ENCODE measurements at places on chromosomes 4 and X.

GRCh38 chr4:15651676-15652075, 3.5 kb downstream of the FBXL5 start:
- DNase-seq, result no peak

GRCh38 chr4:123870216-123870876, 473.8 kb downstream of the SPRY1 start:
- no peak for DNase-seq

DNA sequence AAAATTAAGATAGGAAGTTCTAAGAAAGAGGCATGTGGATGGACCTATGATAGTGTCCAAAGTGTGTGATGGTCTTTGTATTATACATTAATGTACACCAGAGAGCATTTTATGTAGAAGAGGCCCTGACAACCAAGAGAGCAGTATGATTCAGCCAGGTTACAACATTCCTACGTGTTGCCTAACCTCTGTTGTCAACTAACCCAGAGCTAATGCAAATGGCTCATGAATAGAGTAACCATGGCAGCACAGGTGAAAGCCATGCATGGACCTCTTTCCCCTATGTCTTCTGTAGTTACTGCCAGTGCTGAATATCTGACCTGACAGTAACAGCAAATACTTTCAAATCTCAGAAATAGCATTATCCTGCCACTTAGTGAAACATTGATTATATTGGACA, 255.6 kb downstream of the NDST4 start:
- no peak for DNase-seq

DNA sequence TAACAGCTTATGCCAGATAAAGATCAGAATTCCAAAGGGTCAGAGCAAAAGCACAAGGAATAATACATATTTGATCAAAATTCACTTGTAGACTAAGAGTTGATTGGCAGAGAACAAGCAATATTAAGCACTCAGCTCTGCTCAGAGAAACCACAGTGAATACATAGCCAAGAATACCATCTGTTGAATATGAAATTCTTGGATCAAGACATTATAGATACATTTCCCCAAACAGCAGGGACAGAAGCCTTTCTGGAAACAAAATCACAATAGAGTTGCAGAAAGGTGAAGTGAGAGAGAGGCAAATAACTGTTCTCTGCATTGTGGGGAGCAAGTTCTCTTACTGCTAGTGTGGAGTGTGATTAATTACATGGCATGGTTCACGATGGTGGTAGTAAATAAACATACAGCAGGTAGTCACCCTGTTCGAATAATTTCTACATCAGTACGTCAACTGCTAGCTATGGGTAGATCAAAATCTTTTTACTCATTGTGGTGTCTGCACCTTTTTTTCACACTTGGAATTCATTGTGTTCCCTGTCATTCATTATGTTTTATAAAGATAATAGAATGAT, 366.7 kb downstream of the PCDH7 start:
- no peak for DNase-seq

DNA sequence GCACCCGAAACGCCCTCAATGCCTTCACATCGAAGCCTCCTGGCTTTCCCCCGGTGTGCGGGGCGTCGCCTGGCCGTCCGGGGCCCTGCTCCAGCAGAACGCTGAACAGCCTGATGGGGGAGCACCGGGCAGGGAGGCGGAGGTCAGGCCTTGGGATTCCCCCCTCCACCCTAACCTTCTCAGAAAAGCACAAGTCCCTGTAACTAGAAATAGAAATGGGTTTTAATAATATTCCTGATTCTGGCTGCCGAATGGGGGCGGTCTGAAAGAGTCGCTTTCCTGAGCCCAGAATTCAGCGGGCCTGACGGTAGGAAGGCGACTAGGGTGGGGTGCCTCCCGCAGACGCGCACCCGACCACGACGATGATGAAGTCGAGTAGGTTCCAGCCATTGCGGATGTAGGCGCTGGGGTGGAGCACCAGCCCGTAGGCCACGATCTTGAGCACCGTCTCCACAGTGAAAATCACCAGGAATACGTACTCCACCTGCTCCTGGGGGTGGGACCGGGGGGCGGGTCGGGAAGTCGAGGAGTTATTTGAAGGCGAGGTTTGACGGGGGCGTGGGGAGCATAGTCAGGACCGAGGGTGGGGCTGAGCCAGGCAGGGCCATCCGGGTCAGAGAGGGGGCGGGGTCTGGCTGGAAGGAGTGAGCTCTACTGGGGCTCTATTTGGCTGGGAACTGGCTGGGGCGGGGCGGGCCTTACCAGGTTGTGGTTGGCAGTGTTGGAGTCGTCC, 2.5 kb downstream of the CACNA1F start:
- DNase-seq, result peak; percentile 16

GRCh38 chr4:87502580-87503238, 26.5 kb downstream of the SPARCL1 start:
- DNase-seq, result no peak

- DNase-seq, result no peak
Observed at GRCh38 chr4:92231511-92231910, 72.3 kb upstream of the GRID2 start.

GRCh38 chr4:8682725-8683124, 90.2 kb downstream of the CPZ start:
- DNase-seq, result no peak

DNA sequence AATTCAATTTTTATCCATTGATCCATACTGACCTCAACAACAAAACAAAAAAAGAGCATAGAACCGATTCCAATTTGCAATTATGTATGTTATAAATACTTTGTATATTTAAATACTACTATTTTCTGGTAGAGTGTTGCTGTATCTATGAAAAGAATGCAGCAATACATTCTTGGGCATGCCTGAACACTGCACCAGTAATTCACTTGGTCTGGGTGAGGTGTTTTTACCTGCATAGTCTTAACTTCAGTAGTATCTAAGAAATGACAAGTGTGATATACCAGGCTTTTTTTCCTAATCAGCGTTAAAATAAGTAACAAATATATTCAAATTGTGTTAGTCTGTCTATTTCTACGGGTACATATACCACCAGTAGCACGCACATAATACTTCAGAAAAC, 120.2 kb downstream of the KLHL13 start:
- DNase-seq, result no peak

DNA sequence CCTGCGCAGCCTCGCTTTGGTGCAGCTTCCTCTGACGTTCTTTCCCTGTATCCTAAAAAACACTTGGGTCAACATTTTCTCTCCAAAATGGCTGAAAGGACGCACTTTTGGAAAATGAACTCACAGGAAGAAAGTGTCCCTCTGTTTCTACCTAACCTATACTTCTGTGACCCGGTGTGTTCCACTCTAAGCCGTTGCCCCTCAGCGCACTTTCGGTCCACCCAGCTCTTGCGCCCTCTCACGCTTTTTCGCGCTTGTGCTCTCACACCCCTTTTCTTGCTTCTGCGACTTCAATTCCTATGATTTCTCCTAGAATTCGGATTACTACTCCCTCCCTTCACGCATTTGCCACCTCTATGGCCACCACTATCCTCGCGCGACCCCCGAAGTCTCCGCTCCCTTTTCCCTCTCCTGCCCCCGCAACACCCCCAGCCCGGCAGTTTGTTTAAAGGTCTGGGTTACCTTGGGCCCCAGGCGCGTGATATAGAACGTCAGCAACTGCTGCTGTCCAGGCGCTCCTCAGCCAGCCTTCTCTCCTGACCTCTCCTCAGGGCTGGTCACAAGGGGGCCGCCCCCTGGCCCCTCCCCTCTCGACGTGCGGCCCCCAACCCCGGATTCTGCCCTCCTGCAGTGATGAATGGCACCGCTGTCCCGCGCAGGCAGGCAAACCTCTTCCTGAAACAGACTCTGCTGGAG, at the start of gene USP51:
Gene USP51, minus strand, starts transcription at position 535 of the 696 bp plus-strand sequence. CDS start 909 bp downstream, outside the sequence.
- DNase-seq, result no peak

DNA sequence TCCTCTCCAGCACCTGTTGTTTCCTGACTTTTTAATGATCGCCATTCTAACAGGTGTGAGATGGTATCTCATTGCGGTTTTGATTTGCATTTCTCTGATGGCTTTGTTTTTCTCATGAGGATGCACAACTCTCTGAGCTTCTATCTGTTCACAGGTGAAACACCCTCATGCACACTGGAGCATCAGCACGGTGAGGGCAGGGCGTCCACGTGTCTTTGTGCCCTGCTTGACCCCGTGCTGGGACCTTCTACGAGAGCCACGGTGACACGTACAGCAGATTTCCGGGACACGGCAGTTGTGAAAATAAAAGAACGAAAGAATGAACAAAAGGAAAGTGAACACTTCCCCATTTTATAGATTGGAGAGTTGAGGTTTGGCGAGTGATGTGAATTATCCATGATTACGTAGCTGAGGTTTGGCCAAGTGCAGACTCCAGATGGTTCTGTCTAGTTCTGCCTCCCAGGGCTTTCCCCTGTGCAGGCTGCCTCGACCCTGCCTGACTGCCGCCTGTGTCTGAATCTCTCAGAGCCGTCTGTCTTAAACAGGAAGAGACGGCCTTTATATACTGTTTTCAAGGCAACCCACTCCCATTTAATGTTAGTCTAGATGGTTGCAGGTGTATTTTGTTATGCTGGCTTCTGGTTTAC, 67.8 kb upstream of the SORBS2 start:
- DNase-seq, result no peak
